ENCODE measurements at places on chromosomes 3 and 15.

GRCh38 chr3:150308481-150309256, 99.4 kb upstream of the TSC22D2 start:
- no peak for DNase-seq

GRCh38 chr3:29554566-29554965, 273.7 kb downstream of the RBMS3 start:
- no peak for DNase-seq

- DNase-seq = peak; percentile 29
Observed at GRCh38 chr3:187986514-187986934, 167.4 kb upstream of the LPP start.

DNA sequence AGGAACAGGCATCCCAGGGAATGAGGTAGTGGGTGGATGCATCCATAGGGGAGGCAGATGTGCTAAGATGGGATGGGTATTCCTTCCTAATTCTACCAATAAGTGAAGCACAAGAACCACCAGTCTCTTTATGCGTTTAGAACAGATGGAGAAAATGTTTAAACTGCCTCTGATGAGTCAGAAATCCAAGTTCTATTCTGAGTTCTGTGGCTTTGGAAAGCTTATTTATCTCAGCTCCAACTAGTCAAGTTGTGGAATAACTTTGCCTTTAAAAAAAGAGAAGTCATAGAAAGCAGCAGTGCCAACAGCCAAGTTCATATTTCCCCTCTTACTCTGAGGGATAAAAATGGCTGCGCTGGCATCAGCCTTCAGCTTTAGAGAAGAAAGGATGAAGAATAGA, 761.7 kb downstream of the IGSF11 start:
- no peak for DNase-seq

DNA sequence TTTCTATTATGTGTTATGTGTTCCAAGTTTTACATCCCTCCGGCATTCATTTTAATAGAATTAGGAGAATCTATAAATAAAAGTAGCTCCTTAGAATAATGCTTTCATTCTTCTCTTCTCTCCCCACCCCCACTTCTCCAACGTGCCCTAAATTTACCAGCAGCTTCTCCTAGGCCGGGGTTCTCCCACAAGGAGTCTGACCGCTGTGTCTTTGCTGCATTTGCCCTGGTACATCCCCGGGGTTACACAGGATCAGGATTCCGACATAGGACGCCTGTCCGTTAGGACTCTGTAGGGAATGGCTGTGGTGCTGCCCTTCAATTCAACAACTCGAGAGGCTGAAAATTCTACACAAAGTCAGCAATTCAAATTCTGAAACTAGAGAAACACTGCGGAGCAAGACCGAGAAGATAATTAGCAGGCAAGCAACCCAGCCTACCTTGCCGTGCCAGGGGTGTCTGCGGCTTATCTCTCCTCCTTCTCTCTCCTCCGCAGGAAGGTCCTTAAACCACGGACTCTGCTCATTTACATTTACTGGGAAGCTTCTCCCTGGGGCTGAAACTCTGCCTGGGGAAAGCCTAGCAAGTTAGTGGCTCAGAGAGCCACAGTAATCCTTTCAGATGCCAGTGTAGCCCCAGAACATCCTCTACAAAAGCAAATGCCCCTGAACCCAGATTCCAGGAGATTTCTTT, 18.8 kb downstream of the PCSK6 start:
- DNase-seq = no peak

GRCh38 chr3:152508705-152509104, 240.0 kb downstream of the MBNL1 start:
- no peak for DNase-seq

DNA sequence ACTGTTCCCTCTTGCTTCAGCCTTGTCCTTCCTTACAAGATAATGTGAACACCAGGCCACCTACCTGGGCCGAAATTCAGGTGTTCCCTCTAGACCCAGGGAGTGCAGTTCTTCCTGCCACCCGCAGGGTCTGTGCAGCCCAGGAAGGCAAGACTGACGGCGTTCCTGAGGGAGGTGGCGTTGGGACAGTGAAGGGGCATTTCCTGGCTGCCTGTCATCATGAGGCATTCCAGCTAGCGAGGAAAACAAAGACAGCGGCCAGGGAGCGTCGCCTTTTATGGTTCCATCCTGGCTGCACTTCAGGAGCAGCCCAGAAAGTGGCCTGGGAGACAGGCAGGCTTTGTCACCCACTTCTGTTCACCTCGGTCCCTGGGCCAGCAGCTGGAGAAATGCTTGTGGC, 84.8 kb upstream of the WNT5A start:
- DNase-seq = no peak

DNA sequence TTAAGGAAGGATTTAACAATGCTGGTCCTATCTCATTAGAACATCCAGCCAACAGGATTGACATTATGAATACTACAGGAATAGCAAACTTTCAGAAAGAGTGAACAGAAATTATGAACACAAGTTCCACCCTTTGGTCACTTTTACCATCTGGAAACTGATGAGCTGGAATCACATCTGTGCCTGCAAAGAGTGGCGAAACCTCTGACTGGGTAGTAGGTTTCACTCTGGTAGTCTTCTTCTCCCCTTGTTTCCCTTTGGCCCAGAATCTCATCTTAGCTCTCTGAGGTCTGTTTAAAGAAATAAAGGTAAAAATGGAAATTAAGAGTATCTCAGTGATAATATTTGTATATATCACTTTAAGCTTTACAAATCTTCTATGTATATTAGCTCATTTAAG, 73.1 kb downstream of the NR2E3 start:
- DNase-seq = no peak

DNA sequence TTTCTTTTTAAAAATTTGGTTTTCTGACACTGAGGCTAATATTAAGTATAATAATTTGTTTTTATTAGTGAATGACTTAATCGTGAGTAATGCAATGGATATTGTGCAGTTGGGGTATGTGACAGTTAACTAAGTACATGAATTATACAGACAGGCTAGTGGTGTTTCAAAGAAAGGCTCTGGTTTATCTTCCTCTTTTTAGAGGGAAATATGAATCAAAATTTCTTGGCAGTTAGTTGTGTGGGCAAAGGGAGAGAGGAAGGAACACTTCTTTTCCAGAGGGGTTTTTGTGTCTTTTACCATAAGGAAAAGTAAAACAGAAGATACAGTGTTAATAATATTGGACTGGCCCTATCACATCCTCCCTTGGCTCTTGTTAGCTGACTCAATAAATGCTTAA, 2.7 kb downstream of the ZNF654 start:
- no peak for DNase-seq
